ENCODE measurements at places on chromosomes 7 and 10.

- DNase-seq, result no peak
Observed at GRCh38 chr7:74455928-74456327, 2.2 kb downstream of the GTF2IRD1 start.

DNA sequence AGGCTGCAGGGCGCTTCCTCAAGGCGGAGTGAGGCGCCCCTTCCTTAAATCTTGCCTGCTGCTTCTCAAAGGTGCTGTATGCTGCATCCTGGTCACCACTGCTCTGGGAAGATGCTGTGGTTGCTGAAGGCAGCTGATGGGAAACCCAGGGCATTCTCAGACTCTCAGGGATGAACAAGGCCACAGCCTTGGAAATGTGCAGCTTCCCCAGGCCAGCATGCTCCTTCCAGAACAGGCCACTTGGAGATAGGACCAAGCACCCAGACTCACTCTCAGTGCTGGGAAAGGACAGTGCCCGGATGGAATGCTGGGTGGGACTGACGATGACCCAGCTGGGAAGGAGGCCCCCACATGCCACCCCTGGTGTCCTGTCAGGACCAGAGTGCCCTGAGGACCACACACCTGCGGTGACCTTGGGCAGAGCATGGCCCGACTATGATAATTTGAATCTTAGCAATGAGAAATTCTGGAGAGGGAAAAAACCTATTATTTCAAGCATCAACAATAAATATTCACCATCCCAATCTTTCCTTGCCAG lies 235.5 kb downstream of the TNS3 start:
- no peak for DNase-seq

DNA sequence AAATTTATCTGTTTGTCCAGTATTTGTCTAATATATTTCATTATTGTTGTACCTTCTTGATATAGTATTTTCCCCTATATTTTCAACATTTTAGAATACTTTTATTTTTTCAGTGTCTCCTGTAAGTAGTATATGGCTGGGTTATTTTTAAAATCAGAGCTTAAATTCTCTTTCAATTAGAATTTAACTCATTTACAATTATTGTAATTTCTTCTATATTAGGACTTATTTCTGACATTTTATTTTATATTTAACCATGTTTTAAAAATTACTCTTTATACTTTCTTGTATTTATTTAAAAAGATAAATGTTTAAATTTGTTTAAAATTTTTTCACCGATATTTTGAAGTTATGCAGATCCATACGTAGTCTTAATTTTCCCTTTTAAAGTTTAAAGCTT lies 220.0 kb upstream of the NPVF start:
- DNase-seq, result no peak

- no peak for DNase-seq
Observed at GRCh38 chr7:18064242-18064838, 36.7 kb upstream of the PRPS1L1 start.

DNA sequence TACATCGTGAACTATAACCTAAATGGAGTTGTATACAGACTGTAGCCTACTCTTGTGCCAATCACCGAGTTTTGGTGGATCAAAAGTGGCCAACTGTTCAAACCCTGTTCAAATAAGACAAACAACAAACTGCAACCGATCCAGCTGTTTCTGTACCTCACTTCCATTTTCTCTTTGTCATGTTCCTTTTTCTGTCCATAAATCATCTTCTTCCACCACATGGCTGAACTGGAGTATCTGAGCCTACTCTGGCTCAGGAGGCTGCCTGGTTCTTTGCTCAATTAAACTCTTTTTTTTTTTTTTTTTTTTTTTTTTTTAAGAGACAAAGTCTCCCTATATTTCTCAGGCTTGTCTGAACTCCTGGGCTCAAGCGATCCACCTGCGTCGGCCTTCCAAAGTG lies 59.0 kb upstream of the NPVF start:
- DNase-seq, result no peak

- no peak for DNase-seq
Observed at GRCh38 chr10:103232772-103233488, 12.8 kb upstream of the RPEL1 start.
